Activated gamma-delta T cell treated with anti-CD3 and anti-CD28 coated beads, Interleukin-2, amount 50 U/mL, for 16 hours (primary cell): ENCODE measurements at places on chromosomes 7 and 10.

DNA sequence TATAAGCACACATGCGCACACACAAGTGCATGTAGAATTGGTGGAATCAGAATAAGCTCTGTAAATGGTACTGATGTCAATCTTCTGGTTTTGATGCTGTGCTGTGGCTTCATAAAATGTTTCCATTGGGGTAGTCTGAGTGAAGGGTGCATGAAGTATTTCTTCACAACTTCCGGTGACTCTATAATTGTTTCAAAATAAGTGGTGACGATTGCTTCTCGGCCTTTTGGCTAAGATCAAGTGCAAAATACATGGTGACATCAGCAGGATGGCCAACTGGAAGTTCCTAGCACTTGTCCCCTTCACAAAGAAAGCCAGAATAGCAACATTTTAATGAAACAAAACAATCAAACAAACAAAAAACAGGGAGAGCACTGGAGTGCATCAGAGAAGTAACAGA, 41.6 kb upstream of the CAMK2B start:
- DNase-seq, result no peak

DNA sequence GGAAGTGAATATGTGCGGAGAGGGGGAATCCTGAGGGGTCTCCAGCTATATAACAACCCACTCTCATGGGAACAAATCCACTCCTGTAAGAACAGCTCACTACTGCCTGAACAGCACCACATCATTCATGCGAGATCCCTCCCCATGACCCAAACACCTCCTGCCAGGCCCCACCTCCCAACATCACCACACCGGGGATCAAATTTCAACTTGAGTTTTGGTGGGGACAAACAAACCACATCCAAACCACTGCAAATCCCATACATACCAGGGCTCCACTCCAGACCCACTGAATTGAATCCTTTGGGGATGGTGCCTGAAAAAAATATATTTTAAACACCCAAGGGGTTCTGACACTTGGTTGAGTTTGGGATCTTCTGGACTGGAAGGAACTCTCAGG, 181.5 kb upstream of the PLXNA4 start:
- no peak for DNase-seq

GRCh38 chr7:142250705-142251104, 7.2 kb downstream of the PRSS58 start:
- no peak for DNase-seq

DNA sequence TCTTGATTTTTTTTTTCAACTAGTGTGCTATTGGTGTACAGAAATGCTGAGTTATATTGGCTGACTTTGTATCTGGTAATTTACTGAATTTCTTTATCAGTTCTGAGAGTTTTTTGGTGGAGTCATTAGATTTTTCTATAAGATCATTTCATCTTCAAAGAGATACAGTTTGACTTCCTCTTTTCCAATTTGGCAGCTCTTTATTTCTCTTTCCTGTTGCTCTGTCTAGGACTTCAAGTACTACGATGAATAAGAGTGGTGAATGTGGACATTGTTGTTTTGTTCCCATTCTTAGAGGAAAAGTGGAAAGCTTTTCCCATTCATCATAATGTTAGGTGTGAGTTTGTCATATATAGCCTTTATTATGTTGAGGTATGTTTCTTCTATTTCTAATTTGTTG, 50.2 kb downstream of the LOXL4 start:
- DNase-seq, result no peak

DNA sequence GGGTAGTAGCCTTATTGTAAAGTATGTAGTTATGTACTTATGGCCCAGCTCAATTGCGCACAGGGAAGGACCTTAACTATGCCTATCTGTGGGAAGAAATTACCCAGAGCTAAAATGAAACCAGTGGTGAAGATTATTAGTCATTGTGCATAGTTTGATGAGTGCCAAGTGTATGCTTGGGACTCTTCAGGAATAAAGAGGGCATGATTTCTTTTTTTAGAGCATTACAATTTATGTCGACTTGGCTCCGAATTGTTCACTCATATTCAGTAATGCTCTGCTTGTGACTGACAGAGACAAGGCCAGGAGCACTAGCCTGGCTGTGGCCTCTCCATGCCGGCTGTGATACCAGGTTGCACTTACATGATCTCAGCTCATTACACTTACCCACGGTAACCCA, 269.5 kb downstream of the TRIL start:
- DNase-seq, result no peak

DNA sequence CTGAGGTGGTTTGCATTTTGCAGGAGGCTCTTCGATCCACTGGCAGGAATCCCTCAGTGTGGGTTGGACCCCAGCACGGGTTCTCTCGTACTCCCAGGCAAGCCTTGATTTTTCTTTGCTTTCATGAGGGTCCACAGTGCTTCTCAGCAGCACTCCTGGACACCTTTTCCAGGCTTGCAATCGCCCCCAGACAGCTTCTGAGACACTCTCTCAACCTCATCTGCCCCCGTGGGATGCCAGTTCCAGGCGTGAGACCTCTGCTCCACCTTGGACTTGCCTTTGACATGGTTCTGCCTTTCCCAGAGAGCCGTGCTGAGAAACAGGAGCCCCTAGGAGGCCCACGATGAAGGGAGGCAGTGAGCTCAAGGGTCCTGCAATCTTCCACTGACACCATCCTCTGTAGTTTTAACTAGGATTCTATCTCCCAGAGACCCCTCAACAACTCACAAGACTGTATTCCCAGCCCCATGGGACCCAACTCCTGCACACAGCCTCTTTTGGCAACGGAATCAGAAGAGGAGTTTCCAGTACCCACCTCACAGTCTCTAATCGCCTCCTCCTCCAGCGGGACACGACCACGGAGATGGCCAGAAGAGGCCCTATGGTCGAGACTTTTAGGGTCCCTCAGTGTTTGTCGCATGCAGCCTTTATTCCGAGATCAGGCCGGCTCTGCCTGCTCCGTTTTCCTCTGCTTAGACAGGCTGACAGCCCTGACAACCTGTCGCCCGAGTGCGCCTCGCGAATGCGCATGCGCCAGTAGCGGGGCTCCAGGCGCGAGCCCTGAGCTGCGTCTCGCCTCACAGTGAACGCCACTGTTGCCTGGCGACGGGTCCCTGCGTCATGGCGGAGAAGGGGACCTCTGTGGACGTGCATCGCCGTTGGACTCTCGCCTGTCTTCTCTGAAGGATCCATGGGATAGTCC, 26.0 kb upstream of the ZNF273 start:
- peak; percentile 38 for DNase-seq

GRCh38 chr10:86109421-86109820, 257.2 kb downstream of the GRID1 start:
- DNase-seq, result no peak

- no peak for DNase-seq
Measured at GRCh38 chr10:26627324-26627723, 70.2 kb upstream of the PDSS1 start.

- no peak for DNase-seq
Measured at GRCh38 chr7:16594061-16594460, 51.5 kb downstream of the ANKMY2 start.

- no peak for DNase-seq
Measured at GRCh38 chr10:124386186-124387077, 32.3 kb downstream of the OAT start.
